GM03348 (cell line): ENCODE measurements at places on chromosomes 1 and 21.

DNA sequence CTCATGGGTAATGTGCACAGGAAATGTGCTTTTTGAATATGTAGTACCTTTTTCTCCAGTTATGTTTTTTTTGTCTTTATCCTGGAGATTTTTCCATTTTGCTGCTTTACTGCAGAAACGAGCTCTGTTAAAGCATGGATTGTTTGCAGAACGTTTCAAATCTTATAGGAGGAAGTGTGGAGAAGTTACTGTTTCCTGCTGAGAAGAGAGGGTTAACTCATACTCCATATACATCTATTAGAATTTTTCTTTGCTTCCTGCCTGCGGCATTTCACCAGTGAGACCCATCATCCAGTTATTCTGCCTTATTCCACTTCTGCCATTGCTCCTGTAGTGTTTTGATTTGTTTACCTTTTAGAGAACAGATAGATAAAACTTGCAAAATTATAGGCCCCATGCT lies 2.0 kb downstream of the RPRD2 start:
- DNase-seq: no peak

DNA sequence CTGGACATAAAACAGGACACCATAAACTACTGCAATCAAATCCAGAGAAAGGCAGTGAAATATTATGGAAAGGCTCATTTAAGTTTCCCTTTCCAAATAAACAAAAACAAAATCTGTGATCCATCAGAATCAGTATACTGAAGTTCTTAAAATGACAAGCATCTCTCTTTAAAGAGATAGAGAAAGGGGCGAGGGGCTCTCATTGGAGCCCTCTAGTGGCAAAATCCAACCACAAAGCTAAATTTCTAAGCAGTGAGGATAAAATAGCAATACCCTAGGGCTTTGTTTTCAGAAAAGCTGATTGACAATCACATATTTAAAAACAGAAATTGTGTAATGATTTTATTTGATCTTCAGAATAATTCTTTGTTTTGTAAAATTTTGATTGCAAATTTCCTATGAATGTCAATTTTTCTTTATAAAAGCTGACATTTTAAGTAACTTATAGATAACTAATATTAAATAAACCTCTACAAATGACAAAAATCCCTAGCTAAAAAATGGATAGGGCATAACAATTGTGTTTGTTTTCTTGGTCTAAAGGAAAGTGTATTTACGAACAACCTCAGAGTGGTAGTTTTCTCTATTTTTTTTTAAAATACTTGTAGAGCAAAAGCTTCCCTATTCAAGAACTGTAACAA lies 138.2 kb downstream of the COL24A1 start:
- DNase-seq: peak; percentile 55

GRCh38 chr21:42409366-42409765 lies 5.7 kb downstream of the UBASH3A start:
- DNase-seq: no peak

GRCh38 chr1:199264911-199265310 lies 626.1 kb downstream of the PTPRC start:
- no peak for DNase-seq

DNA sequence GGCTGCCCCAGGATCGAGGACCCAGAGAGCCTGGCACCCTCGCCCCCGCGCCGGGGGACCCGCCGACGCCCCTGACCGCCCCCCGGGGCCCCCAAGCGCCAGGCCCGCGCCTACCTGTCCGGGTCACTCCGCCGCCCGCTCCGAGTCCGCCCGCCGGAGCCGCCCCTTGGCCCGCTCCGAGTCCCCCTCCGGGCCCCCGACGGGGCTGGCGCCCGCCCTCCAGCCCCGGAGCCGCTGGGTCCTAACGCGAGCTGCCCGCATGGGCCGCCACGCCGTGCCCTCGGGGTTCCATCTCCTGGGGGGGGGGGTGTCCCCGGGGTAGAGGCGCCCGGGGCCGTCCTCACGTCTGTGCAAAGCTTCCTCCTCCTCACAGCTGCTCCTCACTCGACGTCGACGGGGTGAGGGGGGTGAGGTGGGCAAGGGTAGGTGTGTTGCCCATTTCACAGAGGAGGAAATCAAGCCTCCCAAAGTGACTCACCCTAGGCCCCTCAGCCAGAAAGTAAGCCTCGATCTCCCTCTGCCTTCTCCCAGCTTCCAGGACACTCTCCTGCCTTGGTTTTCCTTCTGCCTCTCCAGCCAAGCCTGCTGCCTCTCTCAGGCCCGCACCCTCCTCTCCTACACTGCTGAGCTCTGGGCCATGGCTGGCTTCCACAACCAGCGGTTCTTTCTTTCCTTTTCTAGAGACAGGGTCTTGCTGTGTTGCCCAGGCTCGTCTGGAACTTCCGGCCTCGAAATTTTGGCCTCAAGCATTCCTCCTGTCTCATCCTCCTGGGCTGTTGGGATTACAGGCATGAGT lies at the start of gene MFAP2:
Gene MFAP2 (minus strand): TSS at position 148 of the 796 bp plus-strand sequence. CDS start 2,347 bp downstream, outside the sequence.
- DNase-seq: peak; percentile 83

GRCh38 chr1:4132352-4133296 lies 232.6 kb upstream of the C1orf174 start:
- no peak for DNase-seq

DNA sequence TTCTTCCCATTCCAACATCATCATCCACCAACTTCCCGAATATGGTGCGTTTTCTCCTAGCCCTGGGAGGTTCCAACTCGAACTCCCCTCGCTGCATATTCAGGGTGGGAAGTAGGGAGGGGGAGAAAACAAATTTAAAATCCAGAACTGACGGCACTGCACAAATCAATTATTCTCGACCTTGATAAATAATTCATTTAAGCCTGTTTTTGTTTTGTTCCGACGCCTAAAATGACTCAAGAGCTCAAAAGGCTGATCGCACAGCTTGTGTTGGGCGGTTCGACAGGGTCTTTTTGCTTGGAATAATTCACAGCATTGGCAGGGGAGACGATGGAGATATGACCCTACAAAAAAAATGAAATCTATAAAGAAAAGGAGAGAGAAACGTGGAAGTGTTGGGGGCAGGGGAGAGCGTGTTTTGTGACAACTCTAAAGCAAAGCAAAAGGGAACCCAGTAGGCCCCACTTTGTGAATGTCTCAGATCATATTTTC lies 3.1 kb upstream of the BARHL2 start:
- DNase-seq: no peak

GRCh38 chr1:9311479-9311878 lies 18.8 kb downstream of the SPSB1 start:
- no peak for DNase-seq

DNA sequence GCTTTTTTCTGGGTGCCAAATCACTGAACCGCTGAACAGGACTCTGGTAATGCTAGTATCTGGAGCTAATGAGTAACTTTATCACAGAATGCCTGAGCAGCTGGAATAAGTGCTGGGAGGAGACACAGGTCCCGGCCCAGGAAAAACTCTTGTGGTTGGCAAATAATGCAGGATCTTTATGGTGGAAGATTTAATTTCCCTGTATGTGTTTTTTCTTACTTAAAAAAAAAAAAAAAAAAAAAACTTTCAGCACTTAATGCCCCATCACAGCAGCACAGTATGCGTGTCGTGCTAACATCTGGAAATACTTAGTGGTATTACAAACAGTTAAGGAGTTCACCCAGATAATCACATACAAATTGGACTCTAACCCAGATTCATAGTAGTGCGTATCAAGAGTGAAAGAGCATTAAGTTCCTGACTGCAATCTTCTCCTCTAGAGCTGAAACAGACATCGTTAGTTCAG lies 220.7 kb downstream of the TOMM20 start:
- DNase-seq: peak; percentile 74

- no peak for DNase-seq
Observed at GRCh38 chr1:156754219-156754618, 2.7 kb upstream of the HDGF start.

DNA sequence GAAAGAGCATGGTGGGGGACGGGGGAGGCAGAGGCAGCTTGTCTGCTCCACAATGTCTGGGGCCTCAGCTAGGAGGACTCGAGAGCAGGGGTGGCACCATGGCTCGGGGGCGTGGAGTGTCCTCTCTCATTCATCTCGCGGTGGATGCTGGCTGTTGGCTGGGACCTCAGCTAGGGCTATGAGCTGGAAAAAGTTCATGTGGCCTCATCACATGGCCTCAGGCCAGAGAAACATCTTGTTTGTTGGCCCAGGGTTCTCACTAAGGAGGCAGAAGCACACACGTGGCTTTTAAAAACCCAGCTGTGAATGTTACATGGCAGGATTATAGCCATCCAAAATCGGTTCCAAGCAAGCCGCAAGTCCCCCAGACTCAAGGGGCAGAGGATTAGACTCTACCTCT lies 6.2 kb upstream of the CENPS start:
- DNase-seq: peak; percentile 55

- DNase-seq: peak; percentile 27
Observed at GRCh38 chr1:152111515-152111968, 3.7 kb downstream of the TCHH start.
